ENCODE measurements at places on chromosomes 6 and 20.
A peak's percentile ranks its signal among the peaks of the same experiment; 100 is the strongest.

- DNase-seq: no peak
Observed at GRCh38 chr6:24357336-24358218, at the start of gene DCDC2. Gene DCDC2 (minus strand): TSS chr6:24358059. CDS start chr6:24357750, 309 bp downstream.

GRCh38 chr6:111730864-111731263 is 125.2 kb upstream of the TRAF3IP2 start:
- no peak for DNase-seq

DNA sequence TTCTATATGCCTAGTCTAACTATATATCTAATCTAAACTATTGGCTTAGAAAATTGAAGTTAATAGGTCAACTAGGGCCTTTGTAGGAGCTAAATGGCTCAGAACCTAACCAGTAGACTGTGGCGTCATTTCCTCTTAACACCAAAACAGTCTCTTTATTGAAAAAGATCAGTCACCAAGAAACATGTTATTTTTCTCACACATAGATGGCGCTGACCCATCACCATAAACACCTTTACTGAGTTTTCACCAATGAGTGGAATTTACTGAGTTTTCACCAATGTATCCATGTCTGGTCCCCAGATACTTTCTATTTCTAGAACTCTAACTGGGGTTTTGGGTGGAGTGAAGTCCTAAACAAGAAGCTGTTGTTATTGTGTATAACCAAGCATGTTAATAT is 636.0 kb downstream of the BCKDHB start:
- DNase-seq: peak; percentile 47

GRCh38 chr20:62040381-62040922 is 25.2 kb downstream of the TAF4 start:
- no peak for DNase-seq

GRCh38 chr6:34249469-34250261 is 859 bp upstream of the SMIM29 start:
- no peak for DNase-seq

- no peak for DNase-seq
Observed at GRCh38 chr20:4320291-4320690, 304.9 kb upstream of the RNF24 start.

GRCh38 chr6:74066168-74066871 is 370.3 kb downstream of the CD109 start:
- DNase-seq: no peak

DNA sequence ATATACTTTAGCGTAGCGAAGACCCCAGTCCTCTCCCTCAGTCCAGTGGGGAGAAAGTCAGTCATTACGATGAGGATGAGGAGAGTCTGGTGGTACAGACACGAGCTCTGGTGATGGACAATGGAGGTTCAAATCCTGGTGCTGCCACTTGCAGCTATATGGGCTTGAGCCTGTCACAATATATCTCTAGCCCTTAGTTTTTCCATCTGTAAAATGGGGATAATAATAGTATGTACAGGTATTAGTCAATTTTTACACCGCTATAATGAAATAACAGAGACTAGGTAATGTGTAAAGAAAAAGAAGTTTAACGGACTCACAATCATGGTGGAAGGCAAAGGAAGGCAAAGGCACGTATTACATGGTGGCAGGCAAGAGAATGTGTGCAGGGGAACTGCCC is 237.9 kb downstream of the BCAS1 start:
- no peak for DNase-seq

GRCh38 chr6:80642452-80642851 is 536.0 kb downstream of the BCKDHB start:
- DNase-seq: peak; percentile 79

- no peak for DNase-seq
Observed at GRCh38 chr6:139442188-139442671, 67.8 kb upstream of the CITED2 start.

DNA sequence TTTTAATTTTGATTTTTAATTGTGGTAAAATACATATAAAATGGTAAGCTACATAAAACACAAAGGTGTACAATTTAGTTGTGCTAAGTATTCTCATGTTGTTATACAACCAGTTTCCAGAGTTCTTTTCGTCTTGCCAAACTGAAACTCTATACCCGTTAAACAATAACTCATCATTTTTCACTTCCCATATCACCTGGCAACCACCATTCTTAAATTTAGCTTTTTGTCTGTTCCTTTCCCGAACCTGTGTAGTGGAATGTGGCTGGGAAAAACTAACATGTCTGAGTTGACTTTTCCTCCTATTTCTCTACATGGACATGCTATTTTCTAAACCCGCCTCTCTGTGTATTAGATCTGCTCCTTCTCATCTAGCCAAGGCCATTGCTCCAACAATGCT is 27.6 kb downstream of the RPRD1B start:
- DNase-seq: no peak

GRCh38 chr6:31111712-31112111 is 663 bp downstream of the C6orf15 start:
- no peak for DNase-seq

GRCh38 chr6:82074556-82074955 is 173.0 kb downstream of the IBTK start:
- DNase-seq: no peak

DNA sequence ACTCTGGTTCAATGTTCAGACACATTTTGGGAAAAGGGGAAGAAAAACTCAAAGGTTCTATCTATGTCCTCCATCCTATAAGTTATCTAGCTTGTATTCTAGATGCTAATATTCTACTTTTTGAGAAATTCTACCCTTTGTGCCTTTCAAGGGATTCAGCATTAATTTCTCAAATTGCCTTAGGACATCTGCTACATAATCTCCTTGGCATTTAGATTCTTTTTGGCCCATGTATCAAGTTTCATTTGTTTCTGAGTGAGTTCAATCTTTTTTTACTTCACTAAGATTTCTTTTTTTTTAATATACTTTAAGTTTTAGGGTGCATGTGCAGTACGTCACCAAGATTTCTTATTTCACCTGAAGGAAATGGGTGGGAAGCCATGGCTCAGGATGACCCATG is 232.7 kb upstream of the TENT5A start:
- no peak for DNase-seq

DNA sequence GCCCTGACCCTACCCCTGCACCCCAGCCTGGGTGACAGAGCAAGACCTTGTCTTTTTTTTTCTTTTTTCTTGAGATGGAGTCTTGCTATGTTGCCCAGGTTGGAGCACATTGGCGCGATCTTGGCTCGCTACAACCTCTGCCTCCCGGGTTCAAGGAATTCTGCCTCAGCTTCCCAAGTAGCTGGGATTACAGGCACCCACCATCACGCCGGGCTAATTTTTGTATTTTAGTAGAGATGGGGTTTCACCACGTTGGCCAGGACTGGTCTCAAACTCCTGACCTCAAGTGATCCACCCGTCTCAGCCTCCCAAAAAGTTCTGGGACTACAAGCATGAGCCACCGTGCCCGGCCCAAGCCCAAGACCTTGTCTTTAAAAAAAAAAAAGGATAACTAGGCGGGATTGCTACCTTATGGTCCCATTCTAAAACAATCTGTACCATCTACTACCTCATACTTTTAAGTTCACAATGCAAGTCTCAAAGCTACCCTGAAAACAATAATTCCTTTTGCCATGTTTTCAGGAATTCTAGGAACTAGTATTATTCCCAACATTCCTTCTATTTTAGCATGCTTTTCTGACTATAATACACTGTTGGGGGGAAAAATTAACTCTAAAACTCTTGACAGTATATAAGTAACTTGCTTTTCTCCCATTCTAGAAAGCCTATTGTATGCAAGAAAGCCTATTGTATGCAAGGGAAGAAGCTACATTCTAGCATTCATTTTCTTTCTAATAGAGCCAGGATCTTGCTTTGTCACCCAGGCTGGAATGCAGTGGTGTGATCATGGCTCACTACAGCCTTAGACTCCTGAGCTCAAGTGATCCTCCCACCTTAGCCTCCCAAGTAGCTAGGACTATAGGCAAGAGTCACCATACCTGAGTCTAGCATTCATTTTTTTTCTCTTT is 6.6 kb downstream of the TUBB start:
- peak; percentile 24 for DNase-seq

DNA sequence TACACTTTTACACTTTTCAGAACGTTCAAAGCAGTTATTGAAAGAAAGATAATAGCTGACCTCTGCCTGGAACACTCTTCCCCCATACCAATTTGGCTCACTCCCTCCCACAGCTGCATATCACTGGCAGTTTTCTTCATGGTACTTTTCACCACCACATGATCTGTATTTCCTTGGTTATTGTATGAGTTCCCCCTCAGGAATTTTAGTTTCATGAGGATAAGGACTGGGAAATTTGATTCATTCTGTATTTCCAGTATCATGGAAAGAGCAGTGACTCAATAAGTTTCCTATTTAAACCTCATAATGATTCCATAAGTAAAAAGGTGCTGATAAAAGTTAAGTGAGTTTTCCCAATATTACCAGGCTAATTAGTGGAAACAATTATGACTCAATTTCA is 16.0 kb downstream of the HTR1B start:
- DNase-seq: peak; percentile 33

- no peak for DNase-seq
Observed at GRCh38 chr20:1867495-1868260, 27.5 kb upstream of the SIRPA start.

GRCh38 chr6:28643017-28643740 is 117.5 kb downstream of the GPX5 start:
- DNase-seq: peak; percentile 89

- DNase-seq: no peak
Observed at GRCh38 chr6:4487538-4487937, 288.7 kb upstream of the CDYL start.

DNA sequence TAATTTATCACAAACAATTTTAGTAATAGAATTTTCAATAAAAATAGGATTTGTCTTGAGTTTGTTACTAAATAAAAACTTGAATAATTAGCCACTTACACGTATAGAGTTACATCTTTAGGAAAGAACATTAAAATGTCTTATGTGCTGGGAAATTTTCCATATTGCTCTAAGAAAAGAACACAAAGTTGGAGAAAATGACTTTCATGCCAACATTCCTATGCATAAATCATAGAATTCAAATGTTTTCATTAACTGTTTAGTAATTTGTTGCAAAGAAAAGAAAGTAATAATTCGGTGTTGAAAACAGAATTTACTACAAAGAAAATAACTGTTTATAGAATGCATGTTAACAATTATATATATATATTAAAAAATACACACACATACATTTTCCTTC is 4.7 kb upstream of the TBC1D32 start:
- no peak for DNase-seq

DNA sequence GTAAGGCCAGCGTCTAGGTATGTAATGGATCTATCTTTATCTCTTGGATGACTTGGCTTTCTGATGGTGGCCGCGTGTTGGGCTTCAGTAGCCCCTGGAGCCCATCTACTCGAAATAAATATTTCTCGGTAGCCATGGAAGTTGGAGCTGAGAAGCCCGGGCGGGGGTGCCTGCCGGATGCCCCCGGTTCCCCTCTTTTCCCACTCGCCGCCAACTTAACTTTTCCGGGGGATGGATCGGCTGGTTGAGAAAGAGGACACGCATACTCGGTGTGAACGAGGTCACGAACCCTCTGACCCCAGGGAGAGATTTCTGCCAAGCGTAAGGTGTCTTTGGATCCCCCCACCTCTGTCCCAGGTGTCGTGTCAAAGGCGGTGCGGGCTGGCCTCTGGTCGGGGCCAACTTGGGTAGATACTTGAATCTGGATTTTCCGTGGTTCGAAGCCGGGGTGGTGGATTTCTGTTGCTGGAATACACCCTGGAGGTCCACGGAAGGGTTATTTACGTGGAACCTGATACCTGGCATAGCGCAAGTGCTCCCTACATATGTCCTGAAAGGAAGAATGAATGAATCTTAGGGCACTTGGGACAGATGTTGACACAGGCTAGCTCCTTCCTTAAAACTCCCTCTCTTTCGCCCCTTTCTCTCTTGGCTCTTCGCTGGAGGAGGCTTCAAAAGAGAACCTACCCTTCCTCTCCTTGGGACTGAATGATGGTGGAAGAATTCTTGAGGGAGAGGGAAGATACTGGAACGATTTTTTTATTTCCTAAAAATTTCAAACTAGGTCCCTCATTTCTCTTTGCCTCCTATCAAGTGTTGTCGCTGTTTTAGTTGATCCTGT is 996 bp downstream of the DOK5 start:
- no peak for DNase-seq

DNA sequence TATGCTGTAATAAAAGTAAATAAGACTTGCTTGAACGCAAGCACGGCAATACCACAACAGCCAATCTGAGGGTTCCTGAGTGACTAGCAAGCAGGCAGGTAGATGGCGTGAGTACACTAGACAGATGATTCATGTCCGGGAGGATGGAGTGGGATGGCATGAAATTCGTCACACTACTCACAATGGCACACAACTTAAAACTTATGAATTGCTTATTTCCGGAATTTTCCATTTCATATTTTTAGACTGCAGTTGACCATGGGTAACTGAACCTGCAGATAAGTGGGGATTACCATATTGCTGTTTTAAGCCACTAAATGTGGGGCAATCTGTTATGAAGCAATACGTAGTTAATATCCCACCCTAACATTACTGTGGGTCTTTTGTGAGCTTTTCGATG is 93.6 kb upstream of the NFATC2 start:
- no peak for DNase-seq

DNA sequence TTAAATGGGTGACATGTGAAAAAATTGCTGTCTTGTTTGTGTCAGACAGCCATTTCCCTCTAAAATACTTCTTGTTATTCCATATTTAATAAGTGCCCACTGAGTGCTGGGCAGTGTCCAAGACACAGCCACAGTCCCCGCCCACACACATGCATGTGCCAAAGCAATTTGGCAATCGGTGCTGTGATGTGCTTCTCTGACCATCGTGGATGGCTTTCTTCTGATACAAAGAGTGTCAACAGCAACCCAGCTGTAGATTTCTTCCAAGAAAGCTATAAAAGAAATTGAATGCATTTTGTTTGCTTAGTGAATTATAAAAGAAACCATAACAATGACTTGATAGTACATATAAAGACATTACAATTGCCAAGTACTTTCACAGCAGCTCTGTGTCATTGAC is 140.5 kb upstream of the ATXN1 start:
- no peak for DNase-seq

- no peak for DNase-seq
Observed at GRCh38 chr6:20539387-20539786, 5.1 kb downstream of the CDKAL1 start.

Measured in HFFc6 (cell line).